B cell (primary cell): ENCODE measurements at places on chromosomes 5 and 9. TPM values are rescaled to one million over a fixed set of nuclear protein-coding genes. Genes with fewer than 3 reads are reported as not detected.

DNA sequence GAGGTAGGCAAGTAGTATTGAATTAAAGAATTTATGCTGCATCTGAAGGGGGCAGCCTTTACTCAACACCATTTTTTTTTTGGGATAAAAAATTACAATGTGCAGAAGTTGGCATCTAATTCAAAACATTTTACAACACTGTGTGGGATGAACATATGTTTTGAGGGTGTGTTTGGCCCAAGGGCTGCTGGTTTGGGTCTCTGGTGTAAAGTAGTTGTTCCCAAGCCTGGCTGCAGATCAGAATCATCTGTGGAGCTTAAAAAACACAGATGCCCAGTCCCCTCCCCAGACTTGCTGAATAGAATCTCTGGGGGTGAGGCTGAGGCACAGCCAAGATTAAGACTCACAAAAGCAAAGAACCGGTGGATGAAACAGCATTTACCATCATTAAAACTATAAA, 33.0 kb upstream of the PDZD2 start:
- no peak for DNase-seq

The NUDT2 gene
- polyA plus RNA-seq = 12.2 and 14.7 TPM in 2 replicates

- no peak for DNase-seq
Measured at GRCh38 chr9:131697097-131697496, 42.8 kb downstream of the RAPGEF1 start.

The FCN2 gene
- not detected in 2 replicates for polyA plus RNA-seq

DNA sequence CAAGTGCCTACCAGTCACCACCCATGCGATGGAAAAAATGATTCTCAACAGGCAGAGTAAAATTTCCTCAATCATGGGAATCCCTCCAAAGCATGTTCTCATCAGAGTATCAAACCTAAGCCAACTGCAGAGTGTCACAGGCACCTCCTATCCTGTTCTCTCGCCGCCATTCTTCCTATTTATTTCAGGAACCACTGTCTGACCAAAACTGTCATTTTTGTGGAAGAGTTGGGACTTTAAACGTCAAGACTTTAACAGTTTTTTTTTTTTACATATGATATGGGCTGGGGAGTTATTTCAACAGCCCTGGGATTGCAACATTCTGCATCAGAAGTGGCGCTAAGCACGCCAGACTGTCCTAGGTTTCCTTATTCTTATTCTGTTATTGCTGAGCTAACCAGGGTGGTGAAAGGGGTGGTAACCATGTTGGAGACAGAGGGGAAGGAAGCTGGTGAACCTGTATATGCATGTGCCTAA, 29.5 kb downstream of the PFDN1 start:
- no peak for DNase-seq

DNA sequence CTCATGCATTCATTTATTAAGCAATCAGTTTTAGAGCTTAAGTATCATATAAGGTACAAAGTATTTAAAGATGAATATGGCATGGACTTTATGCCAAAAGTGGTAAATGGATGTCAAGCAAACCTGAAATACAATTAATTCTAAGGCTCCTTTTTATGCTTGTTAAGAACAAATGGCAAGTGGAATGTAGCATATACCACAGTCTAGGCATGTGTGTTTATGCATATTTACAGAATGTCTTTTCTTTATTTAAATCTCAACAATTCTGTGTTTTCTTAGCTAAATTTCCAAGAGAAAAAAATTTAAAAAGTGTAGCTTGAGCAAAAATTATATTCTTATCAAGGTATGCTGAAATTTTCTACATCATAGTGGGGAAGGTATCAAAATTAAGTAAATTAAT, 39.8 kb downstream of the MPDZ start:
- no peak for DNase-seq

- DNase-seq = no peak
Measured at GRCh38 chr5:108945094-108945493, 197.4 kb downstream of the FER start.

The BRD3OS gene
- 9.1 and 12.0 TPM in 2 replicates for polyA plus RNA-seq

The SOX30 gene
- polyA plus RNA-seq = 0.21 and 0.23 TPM in 2 replicates

GRCh38 chr9:114400219-114400618, 12.4 kb upstream of the AKNA start:
- no peak for DNase-seq

DNA sequence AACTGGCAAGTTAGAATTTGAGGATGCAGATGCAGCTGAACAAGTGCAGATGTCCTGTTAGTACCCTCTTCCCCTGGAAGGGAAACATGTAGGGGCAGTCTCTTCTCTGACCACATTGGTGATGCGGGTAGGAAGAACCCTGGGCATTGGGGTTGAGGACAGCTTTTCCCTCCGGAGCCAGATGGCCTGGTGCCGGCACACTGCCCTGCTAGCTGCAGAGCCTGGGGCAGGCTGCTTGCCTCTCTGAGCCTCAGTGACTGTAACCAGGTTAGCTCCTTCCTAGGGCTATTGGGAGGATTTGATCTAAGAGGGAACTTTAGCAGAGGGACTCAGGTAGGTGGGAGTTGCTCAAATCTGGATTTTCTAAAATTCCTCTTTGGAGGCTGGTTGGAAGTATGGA, 148.4 kb downstream of the HSPA4 start:
- no peak for DNase-seq

GRCh38 chr5:141477044-141477575, 1.3 kb downstream of the PCDHGC3 start:
- DNase-seq = peak; percentile 12

DNA sequence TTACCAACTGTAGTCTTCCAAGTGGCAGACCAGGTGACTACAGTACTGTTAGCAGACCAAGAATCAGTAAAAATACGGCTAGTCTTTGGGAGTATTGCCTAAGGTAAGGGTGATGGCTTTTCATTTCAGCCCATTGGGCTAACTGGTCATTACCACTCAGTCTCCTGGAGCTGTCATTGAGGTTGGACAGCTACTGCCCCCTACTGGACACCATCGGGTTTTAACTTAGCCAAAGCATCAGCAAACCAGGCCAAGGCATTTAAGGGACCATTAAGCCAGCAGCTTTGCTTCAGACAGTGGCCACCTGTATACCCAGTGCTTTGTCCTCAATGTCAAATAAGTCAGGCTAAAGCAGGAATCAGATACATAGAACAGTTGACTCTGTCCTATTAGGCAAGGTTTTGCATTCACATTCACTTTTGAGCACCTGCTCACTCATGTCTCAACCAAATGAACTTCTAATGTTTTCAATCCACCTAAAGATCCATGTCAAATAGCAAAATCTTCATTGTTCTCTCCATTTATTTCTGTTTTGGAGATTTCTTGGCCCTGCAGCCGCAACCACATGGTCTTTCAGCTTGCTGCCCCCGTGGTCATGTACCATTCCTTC, 117.2 kb downstream of the INVS start:
- DNase-seq = peak; percentile 81

GRCh38 chr9:136763649-136764035, 676 bp downstream of the LCN15 start:
- no peak for DNase-seq

DNA sequence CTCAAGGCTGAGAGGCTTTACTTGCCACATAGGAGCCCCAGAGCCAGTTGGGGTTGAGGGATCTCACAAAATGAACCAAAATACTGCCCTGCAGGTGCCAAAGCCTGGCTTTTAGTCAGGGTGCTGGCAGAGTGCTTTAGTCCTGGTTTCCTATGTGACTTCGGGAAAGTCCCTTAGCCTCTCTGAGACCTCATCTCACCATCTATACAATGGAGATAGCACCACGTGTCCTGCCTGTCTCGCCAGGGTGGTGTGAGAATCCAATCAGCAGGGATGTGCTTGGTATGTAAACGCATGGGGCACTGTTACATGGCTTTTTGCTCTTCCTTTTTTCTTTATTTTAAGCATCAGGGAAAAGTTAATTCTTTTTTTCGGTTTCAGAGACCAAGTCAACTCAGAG, 68.3 kb downstream of the SHB start:
- DNase-seq = no peak

- DNase-seq = no peak
Measured at GRCh38 chr5:179994583-179995323, 76.8 kb downstream of the RNF130 start.

DNA sequence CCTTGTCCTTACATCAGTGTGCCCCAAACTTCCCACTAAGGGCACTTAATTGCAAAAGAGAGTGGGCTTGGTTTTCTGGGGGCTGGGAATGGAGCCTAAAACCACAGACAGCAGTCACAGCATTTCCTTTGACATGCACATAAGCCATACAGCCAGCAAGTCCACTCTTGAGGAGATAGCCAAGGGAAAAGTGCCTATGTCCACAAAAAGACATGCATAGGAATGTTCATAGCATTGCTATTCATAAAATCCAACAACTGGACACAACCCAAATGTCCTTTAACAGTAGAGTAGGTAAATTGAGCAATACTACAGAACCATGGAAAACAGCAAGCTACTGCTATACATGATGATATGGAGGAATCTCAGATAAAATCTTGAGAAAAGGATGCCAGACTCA, 11.7 kb upstream of the FAT2 start:
- no peak for DNase-seq

The PCDHGA10 gene
- polyA plus RNA-seq = 0.06 and 0.10 TPM in 2 replicates

The GAS1 gene
- polyA plus RNA-seq = 0.06 TPM in 1 of 2 replicates, not detected in the other

DNA sequence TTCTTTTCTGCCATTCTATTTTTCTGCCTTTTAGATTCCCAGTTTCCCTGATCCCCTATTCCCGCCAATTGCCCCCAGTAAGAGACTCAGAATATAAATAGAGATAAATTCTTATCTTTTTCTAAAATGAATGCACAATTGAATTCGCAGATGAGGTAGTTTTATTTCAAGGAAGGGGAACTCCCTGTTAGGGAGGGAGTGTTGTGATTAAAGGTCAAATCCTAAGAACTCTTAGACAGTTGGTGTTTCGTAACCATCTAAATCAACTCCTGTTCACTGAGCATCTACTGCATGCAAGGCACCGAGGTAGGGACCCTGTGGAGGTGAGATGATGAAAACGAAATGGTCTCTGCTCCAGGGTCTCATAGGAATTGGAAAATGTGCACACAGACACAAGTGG, 7.7 kb upstream of the MAP3K1 start:
- no peak for DNase-seq

- DNase-seq = no peak
Measured at GRCh38 chr9:84858364-84858763, 188.8 kb downstream of the NTRK2 start.

DNA sequence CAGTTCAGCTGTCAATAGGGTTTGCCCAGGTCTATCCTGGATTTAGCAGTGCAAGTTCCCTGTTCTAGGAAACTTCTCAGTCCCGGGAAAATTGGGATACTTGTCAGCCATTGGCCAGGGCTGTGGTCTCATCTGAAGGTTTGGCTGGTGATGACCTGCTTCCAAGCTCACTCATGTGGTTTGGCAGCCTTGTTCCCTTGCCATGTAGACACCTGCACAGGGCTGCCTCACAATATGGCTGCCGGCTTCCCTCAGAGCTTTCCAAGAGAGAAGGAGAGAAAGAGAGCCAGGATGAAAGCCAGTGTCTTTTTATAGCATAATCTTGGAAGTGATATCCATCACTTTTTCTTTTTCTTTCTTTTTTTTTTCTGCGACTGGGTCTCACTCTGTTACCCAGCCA, 37.7 kb upstream of the HMCN2 start:
- no peak for DNase-seq

- no peak for DNase-seq
Measured at GRCh38 chr5:111675201-111675934, 81.6 kb downstream of the NREP start.
